ENCODE measurements at places on chromosomes 2 and 18.

- H3K36me3 ChIP-seq: no peaks in the 10 kb centered on the region
- no peaks in the 10 kb centered on the region for H3K27me3 ChIP-seq
- no peak overlapping the region for H3K27ac ChIP-seq
- no peaks in the 10 kb centered on the region for H3K4me1 ChIP-seq
- no peak for DNase-seq
Observed at GRCh38 chr18:69703461-69703860, 244.2 kb downstream of the CD226 start.

DNA sequence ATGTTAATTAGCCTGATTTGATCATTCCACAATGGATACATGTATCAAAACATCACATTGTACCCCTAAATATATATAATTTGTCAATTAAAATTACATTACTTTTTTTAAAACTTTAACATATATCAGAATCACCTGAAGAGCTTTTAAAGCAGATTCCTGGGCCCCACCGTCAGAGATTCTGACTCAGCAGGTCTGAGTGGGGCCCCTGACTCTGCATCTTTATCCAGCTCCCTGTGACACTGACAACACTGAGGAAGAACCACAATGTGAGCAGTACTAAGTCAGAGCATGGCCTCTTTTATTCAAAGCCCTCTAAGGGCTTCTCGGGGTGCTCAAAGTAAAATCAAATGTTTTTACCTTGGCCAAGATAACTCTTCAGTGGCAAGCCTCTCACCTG, 9.7 kb downstream of the KIDINS220 start:
- no peaks in the 10 kb centered on the region for H3K27me3 ChIP-seq
- H3K36me3 ChIP-seq: peaks cover 15% of the 10 kb centered on the region
- no peak for DNase-seq
- no peak overlapping the region for H3K4me3 ChIP-seq

DNA sequence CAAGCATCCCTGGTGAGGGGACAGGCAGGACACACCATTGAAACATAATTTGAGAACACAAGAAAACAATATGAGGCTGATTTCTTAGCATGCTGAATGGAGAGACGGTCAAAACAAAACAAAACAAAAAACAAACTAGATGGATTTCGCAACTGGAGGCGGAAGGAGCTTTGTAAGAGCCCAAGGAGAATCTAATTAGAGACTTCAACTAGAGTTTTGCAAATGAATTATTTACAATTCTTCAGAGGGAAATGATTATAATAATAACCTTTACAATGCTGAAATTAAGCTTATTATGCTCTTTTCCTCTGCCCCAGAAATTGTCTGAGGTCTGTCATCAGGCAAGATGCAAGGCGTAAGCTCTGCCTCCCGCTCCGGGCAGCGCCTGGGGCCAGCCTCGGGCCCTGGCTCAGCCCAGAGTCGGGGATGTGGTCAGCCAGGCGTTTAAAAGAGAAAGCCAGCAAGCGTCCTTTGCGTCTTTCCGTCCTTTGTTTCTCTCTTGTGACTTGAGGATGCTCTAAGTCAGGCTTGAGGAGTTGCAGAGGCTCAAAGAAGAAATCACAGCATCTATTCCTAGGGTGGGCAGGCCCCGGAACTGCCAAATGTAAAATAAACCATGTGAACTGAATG, 139.6 kb downstream of the TWIST2 start:
- no peaks in the 10 kb centered on the region for H3K4me1 ChIP-seq
- H3K36me3 ChIP-seq: no peaks in the 10 kb centered on the region
- no peak overlapping the region for H3K27ac ChIP-seq
- no peak overlapping the region for H3K4me3 ChIP-seq
- no peak for DNase-seq
- peaks cover 35% of the 10 kb centered on the region for H3K27me3 ChIP-seq

- no peaks in the 10 kb centered on the region for H3K27me3 ChIP-seq
- no peaks in the 10 kb centered on the region for H3K4me1 ChIP-seq
- no peak overlapping the region for H3K27ac ChIP-seq
- peaks cover 16% of the 10 kb centered on the region for H3K36me3 ChIP-seq
Observed at GRCh38 chr2:15412779-15413178, 148.4 kb downstream of the NBAS start.

DNA sequence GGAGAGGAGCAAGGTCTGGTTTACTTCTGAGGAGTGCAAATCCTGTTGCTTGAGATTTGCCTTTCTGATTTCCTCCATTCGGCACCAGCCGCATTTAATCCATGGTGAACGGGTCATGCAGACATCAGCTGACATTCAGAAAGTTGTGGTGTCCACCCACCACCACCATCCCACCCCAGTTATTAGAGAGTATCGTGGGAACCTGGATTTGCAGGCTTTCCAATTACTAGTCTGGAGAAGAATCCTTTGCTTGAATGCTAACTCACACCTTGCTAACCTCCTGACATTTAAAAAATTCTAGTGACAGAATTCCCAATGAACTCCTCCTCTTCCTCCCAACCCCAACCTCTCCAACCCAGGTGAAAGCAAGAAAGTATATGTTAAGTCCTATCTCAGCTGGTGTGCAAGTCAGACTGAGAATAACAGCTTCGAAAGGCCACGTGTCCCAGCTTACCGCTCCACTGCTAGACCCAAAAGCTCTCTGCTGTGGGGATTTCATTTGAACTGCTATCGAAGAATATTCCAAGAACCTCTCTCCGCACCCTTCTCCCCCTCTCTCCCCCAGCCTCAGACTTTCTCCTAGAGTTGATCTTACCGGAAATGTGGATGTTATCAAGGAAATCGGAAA, 17.7 kb downstream of the BCL11A start:
- no peaks in the 10 kb centered on the region for H3K36me3 ChIP-seq
- H3K4me3 ChIP-seq: no peak overlapping the region
- no peak overlapping the region for H3K27ac ChIP-seq
